ENCODE measurements at places on chromosomes 2 and 18.

- DNase-seq, result no peak
Observed at GRCh38 chr18:14975431-14975830, 227.5 kb downstream of the ANKRD30B start.

GRCh38 chr2:187986390-187987105 is 305.1 kb upstream of the GULP1 start:
- no peak for DNase-seq

DNA sequence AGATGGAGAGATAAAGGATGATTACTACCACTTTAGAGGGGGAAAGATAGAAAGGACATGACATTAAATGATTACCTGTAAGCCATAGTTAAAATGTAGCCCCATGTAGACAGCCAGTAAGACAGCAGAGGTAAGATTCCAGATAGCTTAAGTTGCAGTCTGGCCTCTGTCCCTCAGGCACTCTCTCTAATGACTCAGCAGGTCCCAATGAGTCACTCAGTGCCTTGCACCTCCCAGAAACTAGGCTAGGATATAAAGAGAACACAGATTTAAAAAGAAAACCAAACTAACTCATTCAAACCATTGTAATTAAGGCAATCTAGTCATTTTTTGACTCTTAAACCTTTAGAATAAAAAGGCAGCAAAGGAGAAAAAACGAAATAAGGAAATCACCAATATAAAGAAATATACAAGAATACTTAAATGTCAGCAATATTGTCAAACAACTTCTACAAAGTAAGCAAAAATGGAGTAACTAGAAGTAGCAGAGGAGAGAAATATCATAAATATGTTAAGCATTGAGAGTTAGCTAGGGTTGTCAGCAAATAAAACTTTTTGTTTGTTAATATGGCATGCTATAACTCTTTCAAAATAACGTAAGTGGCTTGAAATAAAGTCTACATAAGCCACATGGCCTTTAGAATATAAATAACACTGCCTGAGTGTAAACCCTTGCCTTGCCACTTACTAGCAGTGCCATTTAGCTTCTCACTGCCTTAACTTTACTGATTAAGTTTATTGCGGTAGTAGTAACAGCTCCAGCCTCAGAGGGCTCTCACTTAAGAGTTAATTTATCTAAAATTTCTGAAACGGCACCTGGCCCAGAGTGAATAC is 48.5 kb downstream of the SOCS6 start:
- peak; percentile 1 for DNase-seq

- no peak for DNase-seq
Observed at GRCh38 chr2:100935372-100935752, 66.7 kb upstream of the RPL31 start.

- DNase-seq, result no peak
Observed at GRCh38 chr18:44731530-44732237, 51.0 kb downstream of the SETBP1 start.

GRCh38 chr18:62450175-62450545 is 72.7 kb upstream of the ZCCHC2 start:
- no peak for DNase-seq

DNA sequence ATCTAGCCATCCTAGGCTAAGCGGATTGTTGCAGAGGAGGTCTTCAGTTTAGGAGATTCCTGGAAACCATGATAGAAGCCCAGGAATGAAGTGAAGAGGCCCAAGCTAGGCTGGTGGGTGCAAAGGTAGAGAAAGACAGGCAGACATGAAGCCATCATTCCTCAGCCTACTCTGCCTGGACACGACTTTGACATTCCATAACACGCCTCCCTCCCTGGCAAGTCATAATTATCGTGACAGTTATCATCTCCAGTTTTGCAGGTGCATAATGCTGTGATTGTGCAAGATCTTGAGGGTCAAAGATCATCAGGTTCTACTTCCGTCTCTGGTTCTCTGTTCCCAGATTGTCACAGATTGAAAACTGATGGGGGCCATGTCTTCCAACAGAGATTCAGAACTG is 15.2 kb upstream of the FZD5 start:
- no peak for DNase-seq

GRCh38 chr2:129443235-129443864 is 536.1 kb upstream of the RAB6C start:
- no peak for DNase-seq

DNA sequence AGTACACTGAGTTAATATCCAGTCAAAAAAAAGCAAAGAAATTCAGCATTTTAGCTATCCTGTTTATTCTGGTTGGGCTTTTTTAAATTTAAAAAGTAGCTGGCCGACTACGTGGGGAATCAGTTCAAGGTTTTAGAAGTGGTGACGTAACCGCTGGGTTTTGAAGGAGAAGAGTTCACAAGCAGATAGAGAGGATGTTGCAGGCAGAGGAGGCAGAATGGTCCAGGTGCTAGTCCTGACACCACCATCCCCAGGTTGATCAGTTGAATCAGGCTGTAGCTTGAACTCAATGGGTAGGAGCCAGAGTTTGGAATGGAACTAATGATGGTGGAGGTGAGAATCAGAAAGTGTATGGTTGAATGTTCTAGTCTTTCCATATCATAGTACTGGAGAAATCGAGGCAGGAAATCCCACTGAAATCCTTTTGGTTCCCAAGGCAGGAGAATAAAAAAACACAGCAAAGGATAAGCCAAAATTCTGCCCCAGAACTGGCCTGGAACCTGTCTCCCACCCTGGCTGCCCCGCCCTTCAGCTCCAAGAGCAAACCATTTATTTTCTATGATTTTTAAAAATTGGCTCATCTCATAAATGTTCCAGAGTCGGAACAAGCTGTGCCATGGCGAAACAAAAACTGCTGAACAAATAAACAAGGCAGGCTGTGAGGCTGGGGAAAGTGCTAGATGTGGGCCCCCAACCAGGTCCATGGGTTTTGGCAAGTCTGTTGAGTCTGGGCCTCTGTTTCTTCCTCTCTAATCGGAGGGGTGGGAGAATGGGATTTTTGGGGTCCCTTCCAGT is 44.0 kb downstream of the SLC4A1AP start:
- DNase-seq, result no peak

GRCh38 chr2:219003267-219003634 is 10.0 kb upstream of the CRYBA2 start:
- no peak for DNase-seq

DNA sequence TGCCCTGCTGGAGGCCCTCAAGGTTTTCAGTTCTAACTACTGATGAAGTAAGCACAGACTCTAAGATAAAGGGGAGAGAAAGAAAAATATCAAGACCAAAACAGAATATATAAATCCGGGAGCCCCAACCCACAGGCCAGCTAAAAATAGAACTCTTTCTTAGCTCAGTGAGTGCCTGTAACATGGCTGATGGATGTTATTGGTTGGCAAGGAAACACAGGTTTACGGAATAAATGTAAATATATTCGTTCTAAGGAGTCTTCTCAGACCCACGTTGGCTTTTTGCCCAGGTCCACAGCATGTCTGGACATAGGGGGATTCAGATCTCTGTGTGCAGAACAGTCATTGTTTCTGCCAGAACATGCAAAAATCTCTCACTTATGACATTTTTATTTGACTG is 139.0 kb upstream of the SERPINE2 start:
- no peak for DNase-seq

GRCh38 chr2:70977605-70978205 is 725 bp upstream of the ANKRD53 start:
- no peak for DNase-seq

- no peak for DNase-seq
Observed at GRCh38 chr18:76958692-76959341, 136.5 kb downstream of the ZNF236 start.

GRCh38 chr2:181623159-181623558 is 33.7 kb downstream of the CERKL start:
- DNase-seq, result no peak

- no peak for DNase-seq
Observed at GRCh38 chr18:49517483-49517882, 30.4 kb upstream of the C18orf32 start.

GRCh38 chr2:167287212-167287611 is 398.9 kb downstream of the XIRP2 start:
- DNase-seq, result no peak

DNA sequence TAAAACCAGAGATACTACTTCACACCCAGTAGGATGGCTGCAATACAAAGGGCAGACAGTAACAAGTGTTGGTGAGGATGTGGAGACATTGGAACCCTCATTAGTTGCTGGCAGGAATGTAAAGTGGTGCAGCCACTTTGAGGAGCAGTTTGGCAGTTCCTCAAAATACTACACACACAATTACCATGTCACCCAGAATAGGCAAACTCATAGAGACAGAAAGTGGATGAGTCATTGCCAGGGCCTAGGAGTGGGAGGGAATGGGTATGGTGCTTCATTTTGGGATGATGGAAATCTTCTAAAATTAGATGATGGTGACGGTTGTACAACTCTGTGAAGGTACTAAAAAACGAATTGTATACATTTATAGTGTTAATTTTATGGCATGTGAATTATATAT is 54.8 kb downstream of the ATP9B start:
- no peak for DNase-seq

DNA sequence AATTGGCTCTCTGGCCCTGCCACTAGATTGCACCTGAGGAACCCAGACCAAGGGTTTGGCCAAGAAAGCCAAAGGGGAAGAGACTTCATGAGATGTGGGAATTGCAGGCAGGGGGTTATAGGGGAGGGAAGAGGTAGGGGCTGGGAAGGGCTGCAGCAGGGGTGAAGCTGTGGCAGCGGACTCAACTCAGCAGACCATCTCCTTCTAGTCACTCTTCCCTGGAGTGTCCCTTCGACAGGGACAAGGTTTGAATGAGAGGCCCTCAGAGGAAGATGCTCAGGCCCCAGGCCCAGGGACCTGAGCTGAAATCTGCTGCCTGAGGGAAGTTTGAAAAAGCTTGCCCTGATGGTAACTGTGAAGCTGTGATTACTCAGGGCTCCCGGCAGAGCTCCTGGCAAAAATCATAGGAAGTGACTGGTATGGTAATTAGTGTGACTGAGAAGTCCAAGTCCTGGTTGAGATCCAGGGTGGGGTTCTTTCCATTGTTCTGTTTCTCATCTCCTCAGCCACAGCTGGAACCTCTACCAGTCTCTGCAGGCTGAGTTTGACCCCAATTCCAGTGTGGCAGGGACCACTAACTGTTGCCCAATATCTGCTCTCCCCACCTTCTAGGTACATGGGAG is 300.9 kb downstream of the CYP26B1 start:
- DNase-seq, result no peak

GRCh38 chr18:50320719-50321118 is 33.2 kb upstream of the CXXC1 start:
- DNase-seq, result no peak

DNA sequence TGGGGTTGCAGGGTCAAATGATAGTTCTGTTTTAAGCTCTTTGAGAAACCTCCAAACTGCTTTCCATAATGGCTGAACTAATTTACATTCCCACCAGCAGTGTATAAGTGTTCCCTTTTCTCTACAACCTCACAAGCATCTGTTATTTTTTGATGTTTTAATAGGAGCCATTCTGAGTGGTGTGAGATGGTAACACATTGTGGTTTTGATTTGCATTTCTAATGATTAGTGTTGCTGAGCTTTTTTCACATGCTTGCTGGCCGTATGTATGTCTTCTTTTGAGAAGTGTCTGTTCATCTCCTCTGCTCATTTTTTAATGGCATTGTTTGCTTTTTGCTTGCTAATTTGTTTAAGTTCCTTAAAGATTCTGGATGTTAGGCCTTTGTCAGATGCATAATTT is 107.7 kb downstream of the PDE11A start:
- no peak for DNase-seq

DNA sequence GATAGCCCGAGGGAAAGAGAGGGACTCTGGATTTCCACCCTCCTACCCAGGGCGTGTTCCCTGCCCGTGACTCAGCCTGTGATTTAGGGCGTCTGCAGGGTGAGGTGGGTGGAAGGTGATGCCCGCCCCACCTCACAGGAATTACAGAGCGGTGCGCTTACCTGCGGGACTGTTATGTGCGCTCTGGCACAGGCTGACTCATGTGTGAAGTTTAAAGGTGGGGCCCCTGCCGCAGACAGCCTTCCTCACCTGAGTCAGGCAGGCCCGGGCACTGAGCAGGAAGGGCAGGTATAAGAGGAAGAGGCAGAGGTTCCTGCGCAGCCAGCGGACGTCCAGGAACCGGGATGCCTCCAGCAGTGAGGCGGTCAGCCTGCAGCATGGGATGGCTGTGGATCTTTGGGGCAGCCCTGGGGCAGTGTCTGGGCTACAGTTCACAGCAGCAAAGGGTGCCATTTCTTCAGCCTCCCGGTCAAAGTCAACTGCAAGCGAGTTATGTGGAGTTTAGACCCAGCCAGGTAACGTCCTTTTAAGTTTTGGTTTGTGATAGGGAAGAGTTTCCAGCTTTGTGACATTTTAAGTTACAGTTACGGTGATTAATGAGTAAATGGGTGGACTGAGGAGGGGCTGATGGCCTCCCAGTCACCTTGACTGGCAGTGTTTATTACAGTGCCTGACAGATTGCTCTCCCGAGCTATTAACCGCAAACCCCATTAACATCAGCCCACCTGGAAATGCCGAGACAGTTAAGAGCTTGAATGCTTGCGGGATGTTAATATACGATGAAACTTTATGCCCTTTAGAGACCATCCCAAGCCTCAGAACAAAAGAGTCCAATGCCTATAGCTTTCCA is 141.6 kb upstream of the TTC39C start:
- DNase-seq, result no peak

- DNase-seq, result no peak
Observed at GRCh38 chr2:226894752-226895151, 58.9 kb downstream of the RHBDD1 start.

- DNase-seq, result no peak
Observed at GRCh38 chr18:54702686-54703085, 111.6 kb downstream of the DYNAP start.

DNA sequence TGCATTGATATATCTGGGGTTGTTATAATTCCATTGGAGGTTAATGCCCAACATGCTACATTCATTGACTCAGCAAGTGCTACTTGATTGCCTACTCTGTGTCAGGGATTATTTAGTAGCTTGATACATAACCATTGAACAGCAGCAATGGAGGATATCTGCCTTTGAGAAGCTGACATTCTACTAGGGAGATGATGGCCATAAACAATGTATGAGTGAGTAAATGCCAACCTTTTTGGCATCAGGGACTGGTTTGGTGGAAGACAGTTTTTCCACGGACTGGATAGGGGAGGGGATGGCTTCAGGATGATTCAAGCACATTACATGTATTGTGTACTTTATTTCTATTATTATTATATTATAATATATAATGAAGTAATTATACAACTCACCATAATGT is 31.9 kb upstream of the TOGARAM2 start:
- DNase-seq, result no peak

DNA sequence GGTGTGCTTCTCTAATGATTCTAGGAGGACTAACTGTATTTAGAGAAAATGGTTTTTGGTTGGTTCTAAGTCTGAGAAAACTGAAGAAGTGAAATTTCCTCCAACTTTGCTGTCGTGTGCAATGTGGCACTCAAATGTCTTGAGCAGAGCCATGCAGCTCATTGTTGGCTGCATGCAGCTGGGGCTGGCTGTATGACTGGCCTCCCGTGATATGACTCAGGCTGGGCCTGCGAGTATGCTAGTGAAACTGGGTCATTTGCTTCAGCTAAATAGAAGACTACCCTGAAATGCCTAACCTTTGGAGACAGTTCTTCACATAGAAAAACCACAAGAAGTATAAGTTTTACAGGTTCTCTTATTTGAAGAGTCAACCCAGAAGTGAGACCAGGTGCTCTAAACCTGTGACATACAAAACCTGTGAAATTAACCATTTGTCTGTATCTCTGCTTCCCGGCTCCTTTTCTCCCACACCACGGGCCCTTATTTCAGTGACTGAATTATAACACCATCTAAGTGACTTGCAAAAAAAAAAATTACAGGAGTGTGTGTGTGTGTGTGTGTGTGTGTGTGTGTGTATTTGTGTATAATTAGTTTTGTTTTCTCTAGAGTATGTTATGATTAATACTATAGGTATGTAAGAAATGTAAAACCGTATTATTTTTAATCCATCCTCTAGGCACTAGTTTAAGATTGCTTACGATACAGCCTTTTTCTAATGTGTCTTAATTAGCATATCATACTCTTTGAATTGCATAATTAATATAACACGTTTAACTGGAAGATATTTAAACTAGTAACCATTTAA is 15.9 kb downstream of the POLI start:
- no peak for DNase-seq
